Sigmoid colon (tissue), 7 donors: ENCODE measurements at places on chromosomes 3 and 15. TPM values are rescaled to one million over a fixed set of nuclear protein-coding genes. Genes with fewer than 3 reads are reported as not detected.

Gene PYGO1
- 17.6 TPM for total RNA-seq

Gene GASK1A
- 32.7 TPM for total RNA-seq

DNA sequence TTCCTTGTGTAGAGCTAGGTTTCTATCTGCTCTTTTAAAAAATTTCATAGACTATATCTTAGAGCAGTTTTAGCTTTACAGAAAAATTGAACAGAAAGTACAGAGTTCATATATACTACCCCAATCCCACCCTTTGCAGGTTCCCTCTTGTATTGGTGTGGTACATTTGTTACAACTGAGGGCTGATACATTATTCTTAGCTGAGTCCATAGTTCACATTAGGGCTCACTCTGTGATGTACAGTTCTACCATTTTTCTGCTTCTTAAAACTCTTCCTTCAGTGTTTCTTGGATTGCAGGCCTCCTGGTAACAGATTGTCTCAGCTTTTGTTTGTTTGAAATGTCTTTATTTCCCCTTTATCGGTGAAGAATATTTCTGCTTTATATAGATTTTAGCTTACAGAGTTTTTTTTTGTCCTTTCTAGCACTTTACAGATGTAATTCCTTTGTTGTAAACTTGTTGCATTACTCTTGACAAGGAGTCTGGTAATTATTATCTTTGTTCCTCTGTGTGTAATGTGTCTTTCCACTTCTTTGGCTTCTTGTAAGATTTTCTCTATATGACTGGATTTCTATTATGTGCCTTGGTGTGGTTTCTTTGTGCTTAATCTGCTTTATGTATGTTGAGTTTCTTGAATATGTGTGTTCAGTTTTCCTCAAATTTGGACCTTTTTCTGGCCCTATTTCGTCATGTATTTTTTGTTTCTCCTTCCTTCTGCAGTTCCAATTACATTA is 25.3 kb downstream of the MEF2A start:
- DNase-seq: no peak

DNA sequence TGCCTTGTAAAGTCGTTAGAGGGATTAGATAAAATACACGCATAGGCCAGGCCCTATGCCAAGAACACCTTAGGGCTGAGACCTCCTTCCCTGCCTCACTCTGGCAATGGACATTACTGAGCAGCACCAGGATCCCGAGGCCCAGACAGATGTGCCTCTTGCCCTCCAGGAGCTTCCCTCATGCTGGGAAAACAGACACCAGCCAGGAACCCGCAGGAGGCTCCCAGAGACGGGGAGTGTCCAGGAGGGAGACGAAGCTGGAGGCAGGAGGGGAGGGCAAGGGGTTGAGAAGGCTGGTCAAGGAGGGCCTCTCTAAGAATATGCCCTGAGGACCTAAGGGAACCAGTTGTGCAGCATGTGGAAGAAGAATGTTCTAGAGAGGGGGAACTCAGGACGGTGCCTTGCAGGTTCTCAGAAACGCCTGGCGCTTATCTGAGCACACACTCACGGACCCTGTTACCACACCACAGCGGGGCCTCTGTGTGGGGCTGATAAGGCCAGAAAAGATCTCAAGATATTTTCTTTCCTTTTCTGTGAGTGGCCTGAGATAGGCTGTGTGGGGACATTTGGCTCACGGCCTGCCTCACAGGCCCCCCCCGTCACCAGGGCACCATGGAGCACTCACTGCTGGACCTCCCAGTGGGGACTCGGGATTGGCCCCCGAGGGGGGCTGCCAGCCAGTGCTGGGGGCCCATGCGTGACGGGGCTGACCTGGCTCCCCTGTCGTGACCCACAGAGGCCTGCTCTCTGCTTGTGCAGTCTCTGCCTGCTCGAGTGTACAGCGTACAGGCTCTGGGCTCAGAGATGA is 22.0 kb upstream of the CYP11A1 start:
- no peak for DNase-seq

DNA sequence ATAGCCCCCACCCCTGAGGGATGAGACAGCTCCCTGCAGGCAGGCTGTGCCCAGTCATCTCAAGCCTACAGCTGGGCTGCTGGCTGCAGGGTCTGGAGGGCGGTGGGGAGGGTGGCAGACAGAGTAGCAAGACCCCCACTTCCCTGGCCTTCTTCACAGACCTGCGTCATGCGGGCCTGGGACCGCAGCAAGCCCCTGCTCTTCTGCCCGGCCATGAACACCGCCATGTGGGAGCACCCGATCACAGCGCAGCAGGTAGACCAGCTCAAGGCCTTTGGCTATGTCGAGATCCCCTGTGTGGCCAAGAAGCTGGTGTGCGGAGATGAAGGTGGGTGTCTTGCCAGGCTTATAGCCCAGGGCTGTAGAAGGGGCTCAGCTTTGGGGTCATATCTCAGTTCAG is 25.0 kb downstream of the PPCDC start:
- DNase-seq: no peak

DNA sequence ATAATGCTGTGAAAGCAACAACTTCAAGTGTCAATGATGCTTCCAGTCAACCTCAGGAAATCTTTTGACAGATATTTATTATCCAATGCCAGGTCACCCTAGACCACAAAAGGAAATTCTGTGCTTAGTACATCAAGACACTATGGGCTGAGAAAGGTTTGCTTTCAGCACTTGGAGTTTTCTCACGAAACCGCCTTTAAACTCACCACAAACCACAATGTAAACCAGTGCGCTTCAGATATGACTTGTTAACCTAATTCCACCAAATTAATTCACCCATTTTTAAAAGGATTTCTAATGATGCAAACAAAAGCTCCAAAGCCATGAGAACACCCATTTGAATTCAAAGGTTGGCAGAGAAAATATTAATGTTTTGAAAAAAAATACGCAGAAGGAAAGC is 292.9 kb upstream of the NR2F2 start:
- DNase-seq: no peak

GRCh38 chr3:42369832-42370231 is 40.6 kb downstream of the LYZL4 start:
- no peak for DNase-seq

- no peak for DNase-seq
Observed at GRCh38 chr15:55695432-55695831, 47.5 kb downstream of the PRTG start.

- no peak for DNase-seq
Observed at GRCh38 chr15:55250392-55250791, 39.2 kb downstream of the RAB27A start.
